Transverse colon (tissue), 4 donors: ENCODE measurements at places on chromosomes 3 and 15. TPM values are rescaled to one million over a fixed set of nuclear protein-coding genes. Genes with fewer than 3 reads are reported as not detected.

The GPR27 gene
- 0.79 TPM for total RNA-seq

DNA sequence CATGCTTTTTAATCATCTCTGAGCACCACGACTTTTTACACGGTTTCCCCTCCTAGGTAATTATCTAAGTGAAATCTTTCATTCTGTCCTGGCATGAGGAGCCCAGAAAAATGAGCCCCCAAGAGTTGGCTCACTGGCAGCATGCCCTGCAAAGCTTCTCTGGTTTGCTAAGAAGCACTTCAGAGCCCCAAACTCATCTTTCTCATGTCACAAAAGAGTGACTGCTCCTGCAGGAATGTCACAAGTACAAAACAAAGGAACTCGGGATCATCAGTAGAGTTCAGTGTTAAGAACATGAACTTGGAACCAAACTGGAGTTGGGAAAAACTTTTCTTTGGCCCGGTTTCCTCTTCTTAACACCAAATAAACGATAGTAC is 123.9 kb downstream of the FOXB1 start:
- no peak for DNase-seq

- DNase-seq: no peak
Measured at GRCh38 chr3:192642651-192643050, 84.7 kb downstream of the FGF12 start.

DNA sequence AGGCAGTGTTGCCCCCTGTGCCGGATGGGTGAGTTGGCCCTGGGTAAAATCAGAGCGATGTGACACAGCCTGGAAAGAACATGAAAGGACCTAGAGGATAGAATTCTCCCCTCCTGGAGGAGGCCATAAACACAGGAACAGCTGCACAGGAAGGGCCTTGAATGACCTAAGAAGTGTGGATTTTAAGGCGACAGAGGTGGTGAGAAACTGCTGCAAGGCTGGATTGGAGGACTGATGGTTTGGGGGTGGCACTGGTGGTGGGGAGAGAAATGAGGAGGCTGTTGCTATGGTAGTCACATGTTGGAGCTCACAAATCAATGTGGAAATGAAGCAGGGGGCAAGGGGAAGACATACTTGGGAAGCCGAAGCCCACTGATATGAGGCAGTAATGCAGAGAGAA is 13.8 kb downstream of the XIRP1 start:
- DNase-seq: no peak

The RASGRP1 gene
- 10.8 TPM for total RNA-seq

DNA sequence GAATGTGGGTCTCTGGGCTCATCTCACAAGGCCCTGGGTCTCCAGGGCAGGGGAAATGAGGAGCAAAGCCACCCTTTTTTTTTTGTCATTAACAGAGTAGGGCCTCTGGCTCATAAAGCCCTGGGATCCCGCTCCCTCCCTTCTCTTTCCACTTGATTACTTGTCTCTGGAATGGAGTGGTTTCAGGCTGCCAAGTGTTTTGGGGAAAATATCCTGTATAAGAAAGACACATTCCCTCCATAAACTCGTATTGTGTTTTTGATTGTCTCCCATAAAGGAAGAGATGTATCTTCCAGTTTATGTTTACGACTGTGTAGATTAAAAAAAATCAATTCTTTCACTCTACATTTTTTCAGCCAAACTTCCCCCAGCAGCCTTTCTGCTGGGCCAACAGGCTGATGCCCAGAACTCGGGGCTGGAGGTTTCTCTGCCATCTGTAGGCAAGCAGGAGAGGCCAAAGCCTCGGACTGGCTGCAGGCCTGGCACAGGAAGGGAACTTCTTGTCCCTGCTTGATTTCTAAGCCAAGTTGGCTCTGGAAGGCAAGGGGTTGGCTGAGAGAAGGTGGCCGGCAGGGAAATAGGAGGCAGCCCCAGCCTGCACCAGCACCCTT is 49.4 kb upstream of the INSYN1 start:
- no peak for DNase-seq

- DNase-seq: no peak
Measured at GRCh38 chr3:79657076-79657475, 110.7 kb downstream of the ROBO1 start.

DNA sequence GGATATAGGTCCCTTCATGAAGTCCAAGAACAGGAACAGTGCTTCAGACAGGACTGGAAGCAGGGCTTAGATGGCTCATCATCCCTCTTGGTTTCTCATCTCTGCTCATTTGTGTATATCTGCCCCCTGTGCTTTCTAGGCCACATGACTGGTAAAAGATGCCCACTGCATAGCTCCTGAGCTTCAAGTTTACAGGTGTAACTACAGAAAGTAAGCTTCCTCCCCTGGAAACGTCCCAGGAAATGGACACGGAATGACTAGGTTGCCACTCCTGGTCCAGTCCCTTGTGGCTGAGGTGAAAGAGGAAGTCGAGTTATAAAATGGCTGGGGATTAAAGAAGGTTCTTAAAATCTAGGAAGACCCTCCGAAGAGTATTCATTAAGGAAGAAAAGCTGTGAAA is 32.5 kb downstream of the MYO5A start:
- no peak for DNase-seq

The KCNH8 gene
- total RNA-seq: 0.55 TPM

GRCh38 chr15:91867581-91868026 is 14.1 kb downstream of the SLCO3A1 start:
- peak; percentile 85 for DNase-seq

The HTR3E gene
- 0.80 TPM for total RNA-seq

- peak; percentile 91 for DNase-seq
Measured at GRCh38 chr3:127035677-127036076, 52.8 kb downstream of the PLXNA1 start.

DNA sequence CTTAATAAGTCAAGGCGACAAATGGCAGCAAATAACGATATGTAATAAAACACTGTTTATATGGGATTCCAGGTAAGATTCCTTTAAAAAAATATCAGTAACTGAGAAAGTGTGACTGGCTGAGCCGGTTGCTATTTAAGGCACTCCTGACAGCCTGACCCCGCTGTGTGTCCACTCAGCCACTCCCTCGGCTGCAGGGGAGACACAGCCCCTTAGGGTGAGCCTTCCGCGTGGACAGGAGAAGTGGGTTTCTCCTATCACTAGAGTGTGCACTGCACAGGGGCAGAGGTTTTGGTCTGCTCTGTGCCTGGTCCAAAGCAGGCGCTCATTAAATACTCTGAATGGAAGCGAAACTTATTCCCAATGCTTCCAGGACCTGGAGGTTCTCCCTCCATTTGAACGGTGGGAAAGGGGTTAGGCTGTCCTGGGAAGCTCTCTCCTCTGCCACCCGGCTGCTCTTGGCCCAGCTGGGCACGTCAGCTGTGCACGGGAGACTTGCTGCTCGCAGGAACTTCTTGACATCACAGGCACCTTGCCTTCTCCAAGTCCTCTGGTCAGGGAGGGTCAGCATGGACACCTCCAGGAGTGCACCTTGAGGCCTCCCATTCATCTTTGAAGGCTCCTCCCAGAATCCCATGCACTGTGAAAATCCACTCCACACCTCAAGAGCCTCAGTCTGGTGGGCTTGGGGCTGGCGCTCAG is 43.3 kb upstream of the SLCO2A1 start:
- no peak for DNase-seq

The LINGO1 gene
- 0.27 TPM for total RNA-seq

DNA sequence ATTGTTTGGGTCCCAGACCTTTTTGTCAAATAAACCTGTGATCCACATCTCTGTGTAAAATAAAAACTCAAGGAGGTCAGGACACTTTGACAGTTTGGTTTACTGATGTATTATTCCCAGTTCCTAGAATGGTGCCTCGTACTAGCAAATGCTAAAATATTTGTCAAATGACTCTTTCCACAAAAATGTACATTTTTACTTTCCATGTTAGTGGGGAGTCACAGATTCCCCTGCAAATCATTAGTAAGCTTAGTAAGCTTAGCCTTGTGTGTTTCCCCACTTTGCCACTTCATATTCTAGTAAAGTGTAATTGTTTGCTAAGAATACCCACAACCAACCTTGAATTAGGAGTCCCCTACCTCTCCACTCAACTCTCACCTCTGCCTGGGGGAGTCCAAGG is 2.4 kb upstream of the MAGI1 start:
- DNase-seq: no peak

The GOLGA8G gene
- not detected for total RNA-seq

The SLC24A5 gene
- not detected for total RNA-seq

GRCh38 chr3:112338021-112338726 is 5.2 kb downstream of the CD200 start:
- DNase-seq: no peak

DNA sequence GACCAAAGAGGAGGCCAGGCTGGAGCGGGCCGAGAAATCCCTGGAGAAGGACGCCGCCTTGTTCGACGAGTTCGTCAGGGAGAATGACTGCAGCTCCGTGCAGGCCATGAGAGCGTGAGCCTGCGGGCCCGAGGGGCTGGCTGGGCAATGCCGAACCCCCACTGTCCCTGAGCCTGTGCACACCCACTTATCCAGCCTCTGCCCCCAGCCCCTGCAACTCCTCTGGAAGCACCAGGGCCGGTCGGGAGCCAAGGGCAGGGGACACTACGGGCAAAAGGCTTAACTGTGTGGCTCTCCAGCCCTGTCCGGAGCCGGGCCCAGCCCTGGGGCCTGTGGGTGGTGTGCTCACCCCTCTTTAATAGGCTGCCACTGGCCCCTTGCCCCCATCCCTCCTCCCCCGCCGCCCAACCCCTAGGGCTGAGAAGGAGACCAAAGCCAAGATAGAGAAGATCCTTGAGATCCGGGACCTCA is 24.0 kb downstream of the CFAP100 start:
- DNase-seq: no peak

DNA sequence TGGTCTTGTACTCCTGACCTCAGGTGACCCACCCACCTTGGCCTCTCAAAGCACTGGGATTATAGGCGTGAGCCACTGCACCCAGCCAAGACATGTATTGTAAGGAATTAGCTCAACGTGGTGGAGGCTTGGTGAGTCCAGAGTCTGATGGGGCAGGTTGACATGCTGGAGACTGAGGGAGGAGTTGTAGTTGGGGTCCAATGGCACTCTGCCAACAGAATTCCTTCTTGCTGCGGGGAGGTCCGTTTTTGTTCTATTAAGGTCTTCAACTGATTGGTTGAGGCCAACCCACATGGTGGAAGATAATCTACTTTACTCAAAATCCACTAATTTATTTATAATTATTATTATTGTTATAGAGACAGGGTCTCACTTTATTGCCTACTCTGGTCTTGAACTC is 30.1 kb downstream of the PLA2G4D start:
- no peak for DNase-seq

DNA sequence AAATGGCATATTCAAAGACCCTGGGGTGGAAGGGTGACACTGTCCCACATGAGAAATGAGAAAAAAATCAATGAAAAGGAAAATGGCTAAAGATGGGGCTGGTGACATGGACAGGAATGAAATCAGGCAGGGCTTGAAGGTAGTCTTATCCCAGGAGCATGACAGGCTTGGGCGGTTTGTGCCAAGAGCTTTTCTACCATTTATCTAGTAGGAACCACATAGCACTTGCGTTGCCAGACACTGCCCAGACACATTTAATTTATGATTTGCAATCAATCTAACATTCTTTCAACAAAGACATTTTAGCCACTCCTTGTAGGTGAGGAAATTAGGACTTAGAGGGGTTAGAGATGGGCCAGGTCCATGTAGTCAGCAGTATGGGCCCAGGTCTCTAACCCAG is 106.6 kb upstream of the NR2F2 start:
- no peak for DNase-seq

GRCh38 chr15:56916825-56917477 is 1.5 kb upstream of the TCF12 start:
- DNase-seq: no peak

DNA sequence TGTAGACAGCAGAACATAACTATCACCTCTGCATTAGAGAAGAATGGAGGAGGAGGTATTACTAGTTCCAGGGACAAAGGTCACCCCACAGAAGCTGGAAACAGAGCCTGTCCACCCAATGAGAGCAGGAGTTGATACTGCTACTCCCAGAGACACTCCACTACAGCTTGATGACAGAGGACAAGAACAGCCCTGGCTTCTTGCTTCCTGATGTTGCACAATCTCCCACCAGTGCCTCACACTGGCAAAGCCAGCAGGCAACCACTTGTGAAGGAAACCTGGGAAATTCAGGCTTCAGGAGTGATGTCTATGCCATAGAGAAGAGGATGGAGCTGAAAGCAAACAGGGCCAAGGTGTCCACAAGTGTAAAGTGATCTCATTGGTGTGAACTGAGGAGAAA is 78.0 kb upstream of the POU1F1 start:
- no peak for DNase-seq

The SNX33 gene
- total RNA-seq: 33.7 TPM

The MGA gene
- total RNA-seq: 22.9 TPM

The GPR62 gene
- not detected for total RNA-seq

GRCh38 chr15:55168350-55168974 is 28.3 kb downstream of the RSL24D1 start:
- peak; percentile 42 for DNase-seq

- no peak for DNase-seq
Measured at GRCh38 chr3:177981576-177981975, 554.7 kb upstream of the KCNMB2 start.

The ARHGAP31 gene
- total RNA-seq: 10.8 TPM

The KCNAB1 gene
- total RNA-seq: 0.20 TPM

The PTH1R gene
- total RNA-seq: not detected
